ENCODE measurements at places on chromosomes 7 and 10.

DNA sequence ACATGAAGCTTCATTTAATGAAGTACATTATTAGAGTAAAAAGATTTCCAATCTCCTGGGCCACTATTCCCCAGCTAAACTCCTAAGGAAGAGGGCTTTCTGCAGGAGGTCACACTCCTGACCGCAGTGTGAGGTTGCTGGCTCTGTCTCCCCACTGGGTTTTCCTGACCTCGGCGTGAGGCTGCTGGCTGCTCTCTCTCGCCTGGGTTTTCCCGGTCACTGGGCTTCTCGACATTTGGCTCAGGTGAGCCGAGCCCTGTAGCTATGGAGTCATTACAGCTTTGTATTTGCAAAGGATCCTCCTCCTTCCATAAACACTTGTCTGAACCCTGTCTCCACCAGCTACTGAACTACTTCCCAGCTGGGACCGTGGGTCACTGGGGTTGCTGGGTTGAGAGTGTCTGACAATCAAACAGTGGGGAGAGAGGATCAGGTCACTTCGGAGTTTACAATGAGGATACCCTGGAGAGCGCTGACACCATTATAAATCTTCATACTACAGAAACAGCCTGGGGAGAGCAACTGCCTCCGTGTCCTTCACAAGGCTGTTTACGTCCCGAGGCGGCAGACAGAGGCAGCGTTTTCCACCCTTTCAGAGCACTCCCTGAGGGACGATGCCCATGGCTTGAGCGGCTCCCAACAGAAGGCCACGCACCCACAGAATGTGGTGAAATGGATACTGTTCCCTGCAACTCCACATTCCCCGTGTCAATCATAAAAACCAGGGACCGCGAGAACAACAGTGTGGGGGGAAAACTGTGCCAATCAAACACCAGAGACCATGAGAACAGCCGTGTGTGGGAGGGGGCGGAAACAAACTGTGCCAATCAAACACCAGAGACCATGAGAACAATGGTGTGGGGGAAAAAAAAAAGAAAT is 226.2 kb downstream of the ZMYND11 start:
- no peak for DNase-seq

GRCh38 chr10:31353574-31353973 is 34.6 kb downstream of the ZEB1 start:
- DNase-seq = peak; percentile 77

DNA sequence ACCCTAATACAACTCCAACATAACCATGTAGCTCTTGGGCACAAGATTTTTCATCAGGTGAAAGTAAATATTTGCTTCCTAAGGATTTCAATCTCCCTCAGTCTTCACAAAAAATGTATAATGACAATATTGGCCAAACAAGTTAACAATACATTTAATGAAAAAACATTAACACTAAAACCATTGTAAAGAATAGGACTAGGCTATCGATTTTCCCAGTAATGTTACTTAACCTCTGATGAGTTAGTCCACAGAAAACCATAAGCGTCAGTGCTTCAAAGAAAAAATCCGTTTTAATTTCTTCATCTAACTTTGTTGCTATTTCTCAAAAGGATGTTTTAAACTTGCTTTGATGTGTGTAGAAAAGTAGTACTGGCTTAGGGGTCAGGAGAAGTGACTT is 1.2 kb downstream of the ZNF33B start:
- DNase-seq = no peak

- DNase-seq = no peak
Measured at GRCh38 chr7:109532262-109532992, 962.8 kb downstream of the DNAJB9 start.

- no peak for DNase-seq
Measured at GRCh38 chr10:71810048-71810750, 36.9 kb upstream of the VSIR start.

DNA sequence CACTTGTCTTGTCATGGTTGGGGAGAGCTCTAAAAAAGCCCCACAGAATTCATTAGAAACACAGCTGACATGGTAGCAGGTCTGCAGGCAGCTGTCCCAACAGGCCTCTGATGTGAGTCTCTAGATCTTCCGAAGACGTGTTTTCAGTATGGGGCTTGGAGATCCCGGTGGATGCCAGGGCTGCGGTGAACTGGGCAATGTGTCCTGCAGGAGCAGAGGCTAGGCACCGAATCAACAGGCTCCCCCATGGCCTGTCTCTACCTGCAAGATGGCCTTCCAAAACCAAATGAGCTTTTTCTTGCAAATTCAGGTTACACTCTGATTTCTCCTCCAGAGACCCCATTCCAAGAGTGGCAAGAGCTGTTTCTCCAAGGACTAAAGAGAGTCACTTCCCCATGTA is 2.9 kb downstream of the CPXM2 start:
- no peak for DNase-seq

- DNase-seq = no peak
Measured at GRCh38 chr7:117146511-117146910, 176.3 kb downstream of the WNT2 start.

DNA sequence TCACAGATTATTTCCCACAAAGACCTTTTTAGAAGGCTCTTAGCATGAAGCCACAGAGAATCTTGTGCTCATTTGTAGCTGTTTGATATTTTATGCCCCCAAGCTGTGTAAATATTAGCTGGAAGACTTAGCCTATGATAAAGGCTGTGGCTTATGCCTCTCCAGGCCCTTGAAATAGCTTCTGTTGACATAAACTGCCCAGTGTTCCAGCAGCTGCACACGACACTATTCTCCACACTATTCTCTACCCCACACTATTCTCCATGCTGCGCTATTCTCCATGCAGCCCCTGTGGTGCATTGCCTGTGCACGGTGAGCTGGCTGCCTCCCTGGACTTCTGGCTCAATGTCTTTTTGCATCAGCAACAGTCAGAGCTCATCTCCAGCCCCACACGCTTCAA is 13.1 kb downstream of the DDC start:
- DNase-seq = no peak

- DNase-seq = no peak
Measured at GRCh38 chr7:47605816-47606575, 24.1 kb upstream of the TNS3 start.

DNA sequence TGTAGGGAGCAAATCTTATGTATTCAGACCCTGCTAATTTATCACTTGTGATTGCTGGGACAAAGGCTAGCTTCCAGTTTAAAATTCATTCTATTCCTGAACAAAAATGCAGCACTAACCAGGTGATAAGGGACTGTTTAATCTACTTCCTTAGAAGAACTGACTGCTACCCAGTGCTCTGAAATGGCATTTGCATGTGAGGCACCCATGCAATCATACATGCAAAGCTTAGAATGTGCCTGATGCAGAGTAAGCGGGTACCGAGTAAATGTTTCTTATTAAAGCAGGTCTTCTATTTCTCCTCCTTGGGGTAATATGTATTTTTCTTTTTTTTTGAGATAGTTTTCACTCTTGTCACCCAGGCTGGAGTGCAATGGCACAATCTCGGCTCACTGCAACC is 54.5 kb downstream of the NEURL1 start:
- no peak for DNase-seq

GRCh38 chr10:111139567-111139966 is 62.7 kb downstream of the ADRA2A start:
- no peak for DNase-seq

DNA sequence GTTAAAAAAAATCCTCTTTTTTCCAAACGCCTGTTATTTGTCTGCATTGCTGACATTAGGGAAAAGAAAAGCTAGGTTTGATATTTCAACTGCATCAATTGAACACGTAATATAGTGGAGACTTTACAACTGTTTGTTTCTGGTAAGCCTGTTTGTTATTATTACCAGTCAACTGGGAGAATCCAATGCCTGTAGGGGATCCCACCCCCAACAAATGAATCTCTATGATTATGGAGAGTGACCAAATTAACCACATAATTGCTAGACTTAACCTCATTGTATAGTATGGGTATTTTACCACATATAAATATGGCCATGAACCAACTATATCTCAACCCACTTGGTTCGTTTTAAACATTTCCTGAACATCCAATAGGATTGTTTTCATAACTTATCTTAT is 216.1 kb downstream of the TWIST1 start:
- DNase-seq = no peak

- DNase-seq = no peak
Measured at GRCh38 chr7:26388256-26388655, 96.6 kb downstream of the SNX10 start.

- DNase-seq = peak; percentile 26
Measured at GRCh38 chr10:49518982-49519578, 19.8 kb downstream of the ERCC6 start.

DNA sequence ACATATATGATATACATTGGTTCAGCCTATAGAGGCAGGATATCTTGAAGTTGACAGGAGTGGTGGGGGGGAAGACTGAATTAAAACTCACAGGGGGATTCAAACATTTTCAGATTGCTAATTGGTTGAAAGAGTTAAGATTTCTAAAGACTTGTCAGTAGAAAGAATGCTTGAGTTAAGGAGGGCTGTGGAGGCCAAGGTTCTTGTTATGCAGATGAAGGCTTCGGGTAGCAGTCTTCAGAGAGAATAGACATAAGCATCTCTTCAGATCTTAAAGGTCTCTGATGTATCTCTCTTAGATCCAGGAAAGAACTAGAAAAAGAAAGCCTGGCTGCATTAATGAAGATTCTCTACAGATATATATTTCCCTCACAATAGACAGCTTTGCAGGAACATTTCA is 209.8 kb upstream of the SEMA3D start:
- no peak for DNase-seq

DNA sequence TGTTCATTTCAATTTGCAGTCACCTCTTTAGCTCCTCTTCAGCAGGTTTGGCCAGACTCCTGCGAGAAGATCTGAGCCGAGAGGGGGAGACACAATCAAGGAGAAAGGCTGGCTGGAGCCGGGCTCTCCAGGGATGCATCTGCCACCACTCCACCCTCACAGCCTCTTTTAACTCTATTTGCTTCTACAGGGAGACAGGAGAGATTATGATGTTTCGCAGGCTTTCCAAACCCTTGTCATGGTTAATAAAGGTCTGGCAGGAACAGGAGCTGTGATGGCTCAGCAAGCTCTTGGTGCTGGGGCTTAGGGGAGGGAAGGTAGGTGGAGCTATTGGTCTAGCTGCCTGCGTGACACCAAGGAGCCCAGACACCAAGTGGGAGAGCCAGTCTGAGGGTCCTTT is 448.1 kb upstream of the PODXL start:
- DNase-seq = no peak

DNA sequence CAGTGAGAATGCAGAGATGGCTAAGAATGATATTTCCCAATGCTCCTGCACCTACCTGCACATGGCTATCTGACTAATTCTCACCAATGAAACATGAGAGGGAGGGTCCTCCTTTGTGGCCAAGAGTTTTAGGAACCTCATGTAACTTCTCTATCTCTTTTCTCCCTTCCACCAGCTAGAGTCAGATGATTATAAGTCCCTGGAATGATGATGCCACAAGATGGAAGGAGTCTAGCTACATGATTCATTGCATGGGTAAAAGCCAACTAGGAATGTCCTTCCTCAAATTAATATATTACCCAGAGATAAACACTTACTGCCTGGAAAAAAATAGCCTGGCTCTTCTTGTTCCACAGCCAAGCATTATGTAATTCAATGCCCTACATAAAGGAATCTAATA is 55.1 kb upstream of the AASS start:
- DNase-seq = no peak

DNA sequence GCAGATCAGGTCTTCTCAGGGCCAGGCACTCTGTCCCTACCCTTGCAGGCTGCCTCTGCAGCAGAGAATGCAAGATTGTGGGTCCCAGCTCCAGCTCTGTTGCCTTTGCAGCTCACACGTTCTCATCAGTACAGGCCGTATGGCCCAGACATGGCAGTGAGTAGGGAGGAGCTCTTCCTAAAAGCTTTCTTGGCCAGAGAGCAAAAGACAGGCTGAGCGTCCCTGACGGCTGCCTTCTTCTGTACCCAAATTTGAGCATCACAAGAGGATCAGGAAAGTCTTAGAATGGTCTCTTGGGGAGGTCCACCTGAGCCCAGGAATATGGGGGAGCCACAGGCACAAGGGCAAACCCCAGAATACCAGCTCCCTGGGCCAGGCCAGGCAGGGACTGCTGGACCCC is 266.3 kb upstream of the ZMIZ1 start:
- no peak for DNase-seq

- no peak for DNase-seq
Measured at GRCh38 chr10:32061440-32061839, 5.2 kb upstream of the KIF5B start.

DNA sequence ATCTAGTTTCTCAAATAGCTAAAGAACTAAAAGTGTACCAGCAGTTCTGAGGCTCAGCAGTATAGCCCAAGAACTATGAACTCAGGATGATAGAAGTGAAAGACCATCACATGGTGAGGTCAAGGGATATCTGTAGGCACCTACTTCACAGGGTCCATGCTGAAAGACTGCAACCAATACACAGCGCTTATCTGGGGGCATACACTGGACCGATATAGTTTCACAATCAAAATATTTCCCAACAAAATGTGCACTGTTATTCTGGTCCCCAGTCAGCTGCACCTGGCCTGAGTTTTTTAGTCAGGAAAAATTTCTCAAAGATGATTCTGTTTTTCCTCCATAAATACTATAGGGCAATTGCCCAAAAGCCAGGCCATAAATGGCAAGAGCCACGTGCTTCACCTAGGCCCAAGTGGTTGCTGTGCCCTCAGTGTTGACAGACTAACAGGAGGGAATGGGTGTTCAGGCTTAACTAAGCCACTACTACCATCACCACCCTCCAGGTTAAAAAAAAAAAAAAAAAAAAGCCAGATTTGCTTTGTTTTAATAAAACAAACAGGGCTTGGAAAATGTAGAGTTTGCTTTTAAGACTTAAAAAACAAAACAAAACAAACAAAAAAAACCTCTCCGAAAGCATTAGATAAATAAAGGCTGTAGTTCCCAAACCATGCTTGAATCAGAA is 58.5 kb downstream of the OGDH start:
- DNase-seq = no peak

DNA sequence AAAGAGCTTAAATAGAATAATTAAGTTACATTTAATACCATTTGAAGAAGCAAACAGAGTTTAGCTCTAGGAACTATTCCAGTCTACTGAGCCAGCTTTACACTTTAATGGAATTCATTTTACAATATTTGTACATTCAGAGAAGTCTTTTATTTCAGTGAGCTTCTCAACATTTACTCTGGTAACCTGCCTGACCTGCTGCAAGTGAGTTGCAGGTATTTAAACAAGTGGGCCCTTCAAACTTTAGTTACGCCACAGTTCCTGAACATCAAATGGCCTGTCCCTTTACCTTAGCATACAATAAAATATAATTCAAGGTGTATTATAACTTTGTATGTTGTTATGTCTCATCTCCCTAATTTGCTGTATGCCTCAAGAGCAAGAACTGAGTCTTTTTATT is 121.6 kb upstream of the SEMA3C start:
- no peak for DNase-seq

GRCh38 chr7:101861218-101861775 is 43.9 kb downstream of the CUX1 start:
- DNase-seq = no peak

DNA sequence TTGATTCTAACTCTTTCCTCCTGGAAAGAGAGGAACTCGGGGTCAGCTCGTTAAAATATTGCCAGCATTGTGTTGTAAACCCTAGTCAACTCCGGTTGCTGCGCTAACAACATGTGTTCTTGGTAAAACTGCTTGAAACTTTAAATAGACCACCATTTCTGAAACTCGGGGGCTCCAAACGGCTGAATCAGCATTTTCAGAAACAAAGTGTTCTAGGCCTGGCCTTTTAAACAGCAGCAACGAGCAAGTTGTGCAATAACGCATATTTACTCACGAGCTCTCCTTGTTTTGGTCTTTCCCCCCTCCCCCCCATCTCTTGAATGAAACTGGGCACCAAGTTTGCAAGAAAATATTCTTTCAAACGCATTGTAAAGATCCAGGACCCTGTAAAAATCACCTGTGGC is 9.2 kb upstream of the GRB10 start:
- DNase-seq = no peak
